A549 treated with Hydrocortisone at 1 μM for 4 hours (cell line): ENCODE measurements at places on chromosomes 1 and 21. TPM values are rescaled to one million over a fixed set of nuclear protein-coding genes. Genes with fewer than 3 reads are reported as not detected.

The CACHD1 gene
- 1.3 to 1.8 TPM (median 1.5 TPM) in 5 replicates for total RNA-seq

The HPDL gene
- 2.4 to 3.9 TPM (median 3.6 TPM) in 5 replicates for total RNA-seq

The MCOLN3 gene
- 3.5 to 4.4 TPM (median 3.8 TPM) in 5 replicates for total RNA-seq

The KIAA0040 gene
- 0.80 to 0.98 TPM (median 0.95 TPM) in 5 replicates for total RNA-seq

The NTNG1 gene
- total RNA-seq = not detected in 5 replicates

The OR2L2 gene
- not detected in 5 replicates for total RNA-seq

The SSBP3 gene
- 5.7 to 7.4 TPM (median 6.4 TPM) in 5 replicates for total RNA-seq

The PFKL gene
- total RNA-seq = 44.1 to 61.1 TPM (median 47.5 TPM) in 5 replicates

The LGR6 gene
- 0.54 to 0.78 TPM (median 0.70 TPM) in 5 replicates for total RNA-seq

The PLEKHA6 gene
- 26.4 to 36.3 TPM (median 33.2 TPM) in 5 replicates for total RNA-seq

The CD48 gene
- total RNA-seq = not detected in 5 replicates

The HLX gene
- total RNA-seq = 3.3 to 5.6 TPM (median 3.6 TPM) in 5 replicates

The CFAP298 gene
- total RNA-seq = 23.1 to 33.2 TPM (median 31.1 TPM) in 5 replicates

The SLC1A7 gene
- total RNA-seq = 0.05 TPM in 2 of 5 replicates, not detected in the others

The PLD5 gene
- total RNA-seq = 1.9 to 2.5 TPM (median 2.0 TPM) in 5 replicates

The SPATA6 gene
- total RNA-seq = 1.3 to 2.9 TPM (median 1.7 TPM) in 5 replicates

The KIF21B gene
- total RNA-seq = 1.3 to 2.2 TPM (median 1.9 TPM) in 5 replicates

The GPR25 gene
- total RNA-seq = not detected in 5 replicates

The DYNLT5 gene
- not detected in 5 replicates for total RNA-seq

The PTPRC gene
- not detected in 5 replicates for total RNA-seq

The SEMA4A gene
- 0.36 to 0.43 TPM (median 0.40 TPM) in 5 replicates for total RNA-seq

The PDE4B gene
- total RNA-seq = 5.1 to 7.9 TPM (median 6.2 TPM) in 5 replicates

The NID1 gene
- total RNA-seq = 5.3 to 9.8 TPM (median 7.4 TPM) in 5 replicates

The FLG2 gene
- not detected in 5 replicates for total RNA-seq

The GREM2 gene
- total RNA-seq = 0.07 to 0.16 TPM (median 0.10 TPM) in 5 replicates

The SYPL2 gene
- total RNA-seq = 0.03 to 0.12 TPM (median 0.10 TPM) in 5 replicates

The FALEC gene
- 0.22 TPM in 1 of 5 replicates, not detected in the others for total RNA-seq

The BRDT gene
- not detected in 5 replicates for total RNA-seq

The SERINC2 gene
- 19.9 to 30.9 TPM (median 27.6 TPM) in 5 replicates for total RNA-seq

The ANKRD34A gene
- 0.18 to 0.53 TPM (median 0.27 TPM) in 5 replicates for total RNA-seq

The SLC44A5 gene
- 0.03 to 0.07 TPM (median 0.06 TPM) in 5 replicates for total RNA-seq

The TINAGL1 gene
- total RNA-seq = 0.32 to 0.71 TPM (median 0.38 TPM) in 5 replicates

The S1PR1 gene
- 0.03 to 0.22 TPM (median 0.14 TPM) in 5 replicates for total RNA-seq

The ZNF678 gene
- total RNA-seq = 1.2 to 1.8 TPM (median 1.6 TPM) in 5 replicates

The PLA2G5 gene
- total RNA-seq = not detected in 5 replicates

The EXO5 gene
- total RNA-seq = 3.2 to 4.7 TPM (median 4.0 TPM) in 5 replicates

The CA6 gene
- not detected in 5 replicates for total RNA-seq

The SLC45A1 gene
- 7.2 to 11.9 TPM (median 10.3 TPM) in 5 replicates for total RNA-seq

The TSPAN1 gene
- 1.8 to 3.5 TPM (median 2.5 TPM) in 5 replicates for total RNA-seq

The DRAM2 gene
- 19.2 to 21.8 TPM (median 20.4 TPM) in 5 replicates for total RNA-seq

The BRINP3 gene
- total RNA-seq = not detected in 5 replicates

The CD2 gene
- total RNA-seq = not detected in 5 replicates

The AGT gene
- 0.05 to 0.24 TPM (median 0.13 TPM) in 5 replicates for total RNA-seq

The RYR2 gene
- total RNA-seq = 0.01 to 0.18 TPM (median 0.05 TPM) in 5 replicates

The PLPPR4 gene
- 0.02 TPM in 1 of 5 replicates, not detected in the others for total RNA-seq

The NTRK1 gene
- total RNA-seq = 0.09 to 0.25 TPM (median 0.18 TPM) in 5 replicates

The KCNK2 gene
- 0.06 to 0.12 TPM in 2 of 5 replicates, not detected in the others for total RNA-seq

The SMPDL3B gene
- 1.3 to 1.6 TPM (median 1.4 TPM) in 5 replicates for total RNA-seq

The KPRP gene
- total RNA-seq = not detected in 5 replicates

The KRTAP11-1 gene
- not detected in 5 replicates for total RNA-seq

The RHD gene
- not detected in 5 replicates for total RNA-seq

The UBL4B gene
- total RNA-seq = not detected in 5 replicates

The ADCY10 gene
- 0.03 to 0.38 TPM (median 0.10 TPM) in 3 of 5 replicates, not detected in the others for total RNA-seq

The NVL gene
- 19.1 to 23.6 TPM (median 21.2 TPM) in 5 replicates for total RNA-seq

The AADACL3 gene
- not detected in 5 replicates for total RNA-seq

The KRTAP10-10 gene
- not detected in 5 replicates for total RNA-seq

The SLC37A1 gene
- total RNA-seq = 2.9 to 3.5 TPM (median 3.3 TPM) in 5 replicates

The UBQLN4 gene
- total RNA-seq = 34.3 to 41.2 TPM (median 40.5 TPM) in 5 replicates

The CLCA4 gene
- total RNA-seq = 0.02 to 0.03 TPM in 2 of 5 replicates, not detected in the others
